Activated T-helper 1 cell treated with anti-CD3 and anti-CD28 coated beads, Interleukin-12 subunit alpha, Interleukin-12 subunit beta, Interleukin-2, Interleukin-4 antibody, amounts not matched to agents 30 ng/mL and 10 ng/mL and 1 ng/mL, durations not matched to agents 14 hours and 24 hours and 36 hours (primary cell): ENCODE measurements at places on chromosomes 16 and 17. TPM values are rescaled to one million over a fixed set of nuclear protein-coding genes. Genes with fewer than 3 reads are reported as not detected.

DNA sequence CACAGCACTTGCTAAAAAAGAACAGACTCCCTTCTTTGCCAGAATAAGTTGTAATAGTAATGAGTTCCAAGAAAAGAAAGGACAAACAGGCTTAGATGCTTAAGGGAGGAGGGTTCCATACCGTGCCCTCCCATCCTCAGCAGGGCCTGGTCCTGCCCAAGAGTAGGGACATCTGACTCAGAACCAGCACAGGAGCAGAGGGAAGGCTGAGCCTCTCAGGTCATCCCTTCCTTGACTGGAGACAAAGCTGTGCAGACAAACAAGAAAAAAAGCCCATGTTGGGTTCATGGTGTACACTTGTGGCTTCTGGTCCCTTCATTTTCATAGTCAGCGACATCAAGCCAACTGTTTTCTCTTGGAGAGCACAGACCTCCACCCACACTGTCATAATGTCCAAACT, 44.2 kb upstream of the NDRG4 start:
- no peak for DNase-seq

The CCDC137 gene
- total RNA-seq = 59.3 and 62.1 TPM in 2 replicates

The SNX20 gene
- 34.3 TPM in 2 replicates for total RNA-seq

DNA sequence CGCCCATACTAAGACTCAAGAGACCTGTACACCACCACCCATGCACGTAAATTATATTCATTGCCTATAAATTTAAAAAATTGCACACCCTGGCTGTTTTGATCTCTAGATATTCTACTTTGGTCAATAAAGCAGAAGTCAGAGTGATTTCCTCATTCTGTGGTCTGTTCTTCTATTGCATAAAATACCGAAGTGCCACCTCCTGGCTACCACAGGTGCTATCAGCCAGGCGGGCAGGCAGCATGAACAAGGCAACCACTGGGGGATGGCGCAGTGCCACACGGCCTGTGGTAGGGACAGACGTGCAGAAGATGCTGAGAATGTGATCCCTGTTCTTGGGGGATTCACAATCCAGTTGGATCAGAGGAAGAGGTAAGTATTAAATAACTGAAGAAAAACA, 122.3 kb downstream of the CDK5R1 start:
- DNase-seq = peak; percentile 37

The EVPLL gene
- 0.17 TPM in 1 of 2 replicates, not detected in the other for total RNA-seq

DNA sequence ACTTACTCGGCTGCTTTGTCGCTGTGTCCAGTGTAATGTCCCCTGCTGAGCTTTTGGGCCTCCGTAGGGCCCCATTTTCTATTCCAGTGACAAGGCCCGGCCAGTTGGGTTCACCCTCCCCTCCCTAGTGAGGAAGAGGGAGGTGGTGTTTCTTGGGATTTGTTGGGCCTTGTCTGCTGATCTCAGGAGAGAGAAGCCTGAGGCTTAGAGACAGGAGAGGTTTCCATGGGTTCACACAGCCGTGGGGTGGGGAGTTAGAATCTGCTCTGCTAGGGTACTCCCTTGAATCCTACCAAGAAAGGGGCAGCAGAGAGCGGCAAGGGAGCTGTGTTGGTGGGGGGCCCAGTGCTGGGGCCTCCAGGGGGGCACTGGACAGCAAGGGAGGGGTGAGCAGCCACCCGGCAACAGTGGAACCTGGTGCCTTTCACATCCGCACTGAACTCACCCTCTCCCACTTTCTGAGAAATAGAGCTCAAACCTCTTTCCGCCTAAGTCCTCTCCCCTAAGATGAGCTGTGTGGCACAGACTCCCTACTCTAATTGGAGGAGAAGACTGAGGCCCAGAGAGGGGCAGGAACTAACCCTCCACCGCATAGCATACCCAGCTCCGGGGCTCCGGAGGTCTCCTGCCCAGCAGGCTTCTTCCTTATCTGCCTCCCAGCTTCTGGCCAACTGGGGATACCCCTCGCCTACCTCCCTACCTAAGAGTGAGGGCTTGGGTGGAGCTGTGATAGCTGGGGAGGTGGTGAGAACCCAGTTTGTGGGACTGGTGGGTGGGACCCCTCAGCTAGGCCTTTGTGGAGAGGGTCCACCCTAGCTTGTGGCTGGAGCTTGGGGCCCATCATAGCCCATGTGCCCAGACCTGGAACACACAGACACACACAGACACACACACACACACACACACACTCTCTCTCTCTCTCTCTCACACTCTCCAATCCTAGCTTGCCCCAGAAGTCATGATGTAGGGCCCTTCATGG, 6.8 kb downstream of the TBKBP1 start:
- DNase-seq = no peak

DNA sequence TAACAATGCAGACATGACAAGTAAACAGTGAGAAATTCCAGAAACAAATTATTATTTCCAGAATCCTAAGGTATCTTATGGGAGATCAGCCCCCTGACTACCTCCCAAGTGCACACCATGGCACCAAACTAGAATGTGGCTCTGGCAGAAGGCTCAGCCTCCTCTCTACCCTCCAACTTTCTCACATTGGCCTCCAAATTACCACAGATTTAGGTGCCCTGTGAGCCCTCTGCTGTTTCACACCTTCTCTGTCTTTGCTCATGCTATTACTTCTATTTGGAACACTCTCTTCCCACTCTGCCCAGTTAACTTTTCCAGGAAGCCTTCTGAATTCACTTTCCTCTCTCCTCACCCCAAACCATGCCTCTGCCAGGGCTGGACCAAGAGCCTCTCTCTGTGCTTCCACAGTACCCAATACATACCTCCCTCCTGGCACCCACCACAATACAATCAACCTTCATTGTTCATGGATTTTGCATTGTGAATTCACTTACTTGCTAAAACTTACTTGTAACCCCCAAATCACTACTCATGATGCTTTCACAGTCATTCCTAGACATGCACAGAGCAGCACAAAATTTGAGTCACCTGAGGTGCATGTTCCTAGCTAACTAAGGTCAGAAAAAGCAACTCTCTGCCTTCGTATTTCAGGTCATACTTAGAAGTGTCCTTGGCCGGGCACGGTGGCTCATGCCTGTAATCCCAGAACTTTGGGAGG, 31.4 kb downstream of the SMG6 start:
- no peak for DNase-seq

The ALOX12B gene
- 0.51 and 0.78 TPM in 2 replicates for total RNA-seq

GRCh38 chr17:1792495-1793446, 30.9 kb downstream of the SERPINF1 start:
- no peak for DNase-seq

- DNase-seq = no peak
Observed at GRCh38 chr17:63332286-63332685, 113.8 kb downstream of the CYB561 start.

The TMEM106A gene
- total RNA-seq = 18.2 and 19.1 TPM in 2 replicates

DNA sequence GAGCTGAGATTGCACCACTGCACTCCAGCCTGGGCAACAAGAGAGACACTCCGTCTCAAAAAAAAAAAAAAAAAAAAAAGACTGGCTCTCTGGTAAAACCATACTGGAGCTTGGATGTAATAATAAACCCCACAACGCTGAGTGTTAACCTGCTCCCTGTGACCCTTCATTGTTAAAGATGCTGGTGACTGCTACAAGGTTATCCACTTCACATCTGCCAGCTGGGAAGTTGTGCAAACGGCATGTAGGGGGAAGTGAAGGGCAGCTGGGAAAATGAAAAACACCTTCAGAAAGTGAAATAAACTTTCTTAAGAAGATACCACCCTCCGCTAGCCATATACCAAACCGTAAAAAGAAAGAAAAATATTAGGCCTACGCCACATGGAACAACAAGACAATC, 131.0 kb upstream of the NUDT7 start:
- no peak for DNase-seq

DNA sequence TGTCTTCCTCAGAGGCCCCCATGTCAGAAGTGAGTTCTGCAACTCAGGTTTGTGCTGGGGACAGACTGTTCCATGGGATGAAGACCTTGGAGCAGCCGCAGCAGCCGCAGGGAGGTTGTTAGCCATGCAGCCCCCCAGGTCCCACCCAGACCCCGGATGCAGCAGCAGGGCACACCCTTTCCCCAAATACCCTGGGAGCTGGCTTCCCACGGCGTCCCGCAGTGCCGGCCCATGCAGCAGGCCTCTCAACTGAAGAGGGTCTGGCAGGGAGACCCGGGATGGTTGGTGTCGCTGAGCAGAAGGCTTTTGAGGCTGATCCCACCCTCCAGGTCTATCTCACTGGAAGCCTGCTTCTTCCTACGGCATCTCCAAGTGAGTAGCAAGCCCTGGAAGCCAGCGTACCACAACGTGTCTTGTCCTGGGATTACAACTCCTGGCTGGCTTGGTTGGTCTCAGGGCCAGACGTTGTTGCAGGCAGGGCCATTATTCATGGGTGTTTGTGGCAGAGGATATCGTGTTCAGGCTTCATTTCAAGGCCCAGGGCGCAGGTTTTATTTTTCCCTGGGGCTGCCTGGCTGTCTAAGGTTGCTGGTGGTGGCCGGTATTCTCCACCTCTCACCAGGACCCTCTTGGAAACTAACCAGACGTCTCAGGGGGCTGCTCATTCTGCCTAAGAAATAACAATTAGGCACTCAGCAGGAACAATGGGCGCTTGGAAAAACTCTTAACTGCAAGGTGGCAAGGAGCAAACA, 223.2 kb downstream of the C16orf95 start:
- no peak for DNase-seq

DNA sequence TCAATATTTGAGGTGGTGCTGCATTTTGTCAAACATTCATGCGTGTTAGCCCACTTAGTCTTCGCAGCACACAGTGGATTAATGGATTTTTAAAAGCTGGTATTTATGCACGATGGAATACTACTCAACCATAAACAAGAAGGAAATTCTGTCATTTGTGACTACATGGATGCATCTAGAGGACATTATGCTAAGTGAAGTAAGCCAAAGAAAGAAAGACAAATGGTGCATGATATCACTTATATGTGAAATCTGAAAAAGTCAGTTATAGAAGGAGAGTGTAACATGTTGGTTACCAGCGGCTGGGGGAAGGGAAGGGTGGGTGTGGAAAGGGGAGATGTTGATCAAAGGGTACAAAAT, 23.0 kb downstream of the HMOX2 start:
- no peak for DNase-seq

The PRPSAP2 gene
- total RNA-seq = 74.3 and 78.2 TPM in 2 replicates

DNA sequence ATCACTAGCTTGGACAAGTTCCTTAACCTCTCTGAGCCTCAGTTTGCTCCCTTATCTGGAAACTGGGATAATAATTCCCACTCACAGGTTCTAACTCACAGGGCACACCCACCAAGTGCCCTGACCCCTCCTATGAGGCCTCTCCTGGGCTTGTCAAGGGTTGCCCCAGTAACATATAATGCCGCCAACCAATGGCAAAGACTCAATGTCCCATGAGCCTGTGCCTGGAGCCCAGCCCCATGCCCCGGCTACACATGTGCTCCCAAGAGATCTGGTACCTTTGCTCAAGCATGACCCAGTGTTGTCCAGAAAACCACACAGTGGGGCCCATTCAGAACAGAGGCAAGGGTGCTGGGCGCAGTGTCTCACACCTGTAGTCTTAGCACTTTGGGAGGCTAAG, 8.5 kb upstream of the FBXL19 start:
- no peak for DNase-seq

The KCNJ2 gene
- total RNA-seq = 0.05 TPM in 1 of 2 replicates, not detected in the other

DNA sequence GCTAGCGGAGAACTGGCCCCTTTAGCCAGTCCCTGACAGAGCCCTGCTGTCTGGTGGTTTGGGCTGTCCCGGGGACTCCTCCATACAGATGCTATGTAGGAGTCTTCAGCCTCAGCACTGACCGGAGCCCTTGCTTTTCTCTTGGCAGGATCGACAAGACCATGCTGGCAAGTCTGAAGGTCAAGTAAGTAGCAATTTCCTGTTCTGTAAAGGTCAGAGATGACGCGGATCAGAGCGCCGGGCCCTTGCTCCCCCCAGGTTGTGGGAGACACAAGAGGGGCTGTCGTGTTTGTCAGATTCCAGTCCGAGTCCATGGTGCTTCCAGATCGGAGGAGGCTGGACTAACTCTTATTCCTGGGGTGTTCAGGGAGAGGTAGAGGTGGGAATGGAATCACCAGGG, 4.1 kb downstream of the RAP1GAP2 start:
- DNase-seq = no peak

The SF3B3 gene
- 532 and 545 TPM in 2 replicates for total RNA-seq

GRCh38 chr16:56977823-56978430, 11.4 kb upstream of the NLRC5 start:
- no peak for DNase-seq

- DNase-seq = no peak
Observed at GRCh38 chr16:57773655-57774295, 28.5 kb downstream of the KIFC3 start.

- no peak for DNase-seq
Observed at GRCh38 chr16:181565-182021, 1.3 kb downstream of the HBQ1 start.

The CES1 gene
- total RNA-seq = not detected in 2 replicates

- DNase-seq = no peak
Observed at GRCh38 chr17:52648995-52649394, 490.5 kb upstream of the CA10 start.

The SBK1 gene
- 0.73 and 0.80 TPM in 2 replicates for total RNA-seq

DNA sequence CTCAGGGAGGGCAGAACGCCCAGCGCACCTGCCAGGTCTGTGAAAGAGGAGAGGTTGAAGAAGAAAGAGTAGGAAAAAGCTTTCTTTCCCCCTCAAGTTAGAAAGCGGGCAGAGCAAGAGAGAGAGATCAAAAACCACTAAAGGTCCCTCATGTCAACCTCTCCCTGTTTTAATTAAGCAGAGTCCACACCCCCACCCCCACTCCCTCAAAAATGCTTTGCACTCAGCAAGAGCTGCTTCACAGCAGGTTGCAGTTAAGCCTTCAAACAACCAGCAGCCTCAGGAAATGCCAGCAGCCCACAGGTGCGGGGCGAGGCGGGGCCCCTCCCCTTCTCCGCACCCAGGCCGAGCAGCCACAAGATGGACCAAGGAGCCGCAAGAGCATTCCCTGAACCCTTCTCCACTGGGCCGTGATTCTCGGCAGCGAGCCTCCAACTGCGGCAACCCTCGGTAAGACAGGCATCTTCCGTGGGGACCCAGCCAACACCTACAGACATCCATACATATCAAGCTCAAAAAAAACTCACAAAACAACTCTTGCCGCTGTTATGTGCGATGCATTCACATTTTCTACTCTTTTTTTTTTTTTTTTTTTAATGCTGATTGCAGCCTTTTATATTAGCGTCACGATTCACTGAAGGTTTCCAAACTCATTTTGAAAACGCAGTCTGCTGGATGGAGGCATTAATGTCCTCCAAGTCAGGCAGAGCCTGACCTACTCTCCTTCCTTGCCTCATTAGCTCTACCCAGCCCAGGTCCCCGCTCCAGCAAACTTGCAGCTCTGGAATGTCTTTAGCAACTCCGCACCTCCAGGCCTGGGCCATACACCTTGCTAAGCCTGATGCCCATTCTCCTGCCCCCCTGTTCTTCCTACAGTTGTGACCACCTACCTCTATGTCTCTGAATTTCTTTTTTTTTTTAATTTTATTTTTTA, 66.1 kb downstream of the AXIN2 start:
- DNase-seq = no peak

- DNase-seq = no peak
Observed at GRCh38 chr16:57261806-57262205, 16.7 kb downstream of the ARL2BP start.

- DNase-seq = no peak
Observed at GRCh38 chr16:750485-750884, 9.7 kb upstream of the CIAO3 start.

- DNase-seq = no peak
Observed at GRCh38 chr16:72848028-72848400, 199.9 kb downstream of the ZFHX3 start.
